Testis (tissue), 5 donors: ENCODE measurements at places on chromosomes 6 and 20. TPM values are rescaled to one million over a fixed set of nuclear protein-coding genes. Genes with fewer than 3 reads are reported as not detected.
A peak's percentile ranks its signal among the peaks of the same experiment; 100 is the strongest.

Gene TUBB1
- 1.3 TPM for polyA plus RNA-seq

Gene POU5F1
- 3.0 TPM for polyA plus RNA-seq

Gene HAO1
- polyA plus RNA-seq: not detected

Gene SRXN1
- 20.6 TPM for polyA plus RNA-seq

Gene OSBPL2
- 48.5 TPM for polyA plus RNA-seq

Gene HCRTR2
- 0.50 TPM for polyA plus RNA-seq

Gene POFUT1
- 31.0 TPM for polyA plus RNA-seq

GRCh38 chr20:41135187-41135887 lies 2.0 kb upstream of the PLCG1 start:
- DNase-seq: peak; percentile 51
- no peaks in the 10 kb centered on the region for H3K27me3 ChIP-seq
- H3K4me3 ChIP-seq: peak overlapping the region; percentile 69
- no peak overlapping the region for H3K27ac ChIP-seq
- no peaks in the 10 kb centered on the region for H3K36me3 ChIP-seq

GRCh38 chr20:13418263-13419229 lies 197.5 kb downstream of the ISM1 start:
- H3K4me3 ChIP-seq: no peak overlapping the region
- H3K27ac ChIP-seq: no peak overlapping the region
- no peaks in the 10 kb centered on the region for H3K27me3 ChIP-seq
- no peaks in the 10 kb centered on the region for H3K36me3 ChIP-seq
- H3K4me1 ChIP-seq: no peaks in the 10 kb centered on the region

DNA sequence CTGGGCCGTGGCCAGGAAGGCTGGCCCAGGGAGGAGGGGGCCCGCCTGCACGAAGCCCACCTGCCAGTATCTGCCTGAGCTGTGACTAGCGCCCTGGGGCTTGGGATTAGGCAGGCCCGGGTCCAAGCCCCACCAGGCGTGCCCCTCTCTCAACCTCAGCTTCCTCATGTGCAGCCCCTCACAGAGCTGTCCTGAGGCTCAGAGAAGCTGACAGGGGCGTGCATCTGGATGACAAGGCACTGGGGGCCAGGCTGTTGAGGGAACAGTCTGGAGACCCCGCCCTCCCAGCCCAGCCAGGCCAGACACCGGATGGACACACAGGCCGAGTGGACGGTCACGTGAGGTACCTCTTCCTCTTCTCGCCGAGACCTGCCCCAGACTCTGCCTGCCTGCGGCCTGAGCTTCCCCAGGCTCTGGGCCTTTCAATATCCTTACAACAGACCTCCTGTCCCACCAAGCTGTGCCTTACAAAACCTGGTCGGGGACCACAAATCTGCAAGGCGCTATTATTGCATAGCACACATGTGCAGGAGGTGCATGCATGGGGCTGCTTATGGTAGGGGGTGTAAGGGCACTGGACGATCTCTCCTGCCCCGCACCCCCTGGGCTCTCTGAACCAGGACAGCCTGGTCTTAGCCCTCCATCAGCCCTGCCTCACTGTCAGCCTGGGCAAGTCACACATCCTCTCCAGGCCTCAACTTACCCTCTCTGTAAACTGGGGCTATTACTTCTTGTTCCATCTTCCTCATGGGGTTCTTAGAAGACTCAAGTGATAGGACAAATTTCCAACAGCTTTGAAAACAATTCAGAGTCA lies 20.0 kb downstream of the NOL4L start:
- H3K36me3 ChIP-seq: no peaks in the 10 kb centered on the region
- DNase-seq: peak; percentile 55
- H3K4me1 ChIP-seq: peaks cover 21% of the 10 kb centered on the region
- H3K27me3 ChIP-seq: no peaks in the 10 kb centered on the region
- no peak overlapping the region for H3K4me3 ChIP-seq

DNA sequence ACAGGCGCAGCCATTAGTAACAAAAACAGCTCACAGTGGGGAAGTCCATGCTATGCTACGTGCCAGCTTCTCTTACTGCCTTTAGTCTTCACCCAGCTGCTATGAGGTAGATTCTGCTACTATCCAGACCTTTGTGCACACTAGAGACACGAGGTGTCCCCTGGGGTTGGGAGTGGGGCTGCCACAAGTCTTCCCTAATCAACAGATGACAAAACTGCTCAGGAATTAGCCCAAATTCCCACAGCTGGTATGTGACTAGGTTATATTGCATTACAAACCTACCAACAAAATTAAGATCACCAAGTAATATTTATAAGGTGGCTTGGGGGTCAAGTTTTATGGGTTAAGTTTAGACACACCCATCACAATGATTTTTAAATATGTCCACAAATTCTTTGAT lies 63.3 kb downstream of the PSMB1 start:
- no peaks in the 10 kb centered on the region for H3K36me3 ChIP-seq
- no peaks in the 10 kb centered on the region for H3K4me1 ChIP-seq
- no peak overlapping the region for H3K4me3 ChIP-seq
- DNase-seq: no peak
- no peak overlapping the region for H3K27ac ChIP-seq

DNA sequence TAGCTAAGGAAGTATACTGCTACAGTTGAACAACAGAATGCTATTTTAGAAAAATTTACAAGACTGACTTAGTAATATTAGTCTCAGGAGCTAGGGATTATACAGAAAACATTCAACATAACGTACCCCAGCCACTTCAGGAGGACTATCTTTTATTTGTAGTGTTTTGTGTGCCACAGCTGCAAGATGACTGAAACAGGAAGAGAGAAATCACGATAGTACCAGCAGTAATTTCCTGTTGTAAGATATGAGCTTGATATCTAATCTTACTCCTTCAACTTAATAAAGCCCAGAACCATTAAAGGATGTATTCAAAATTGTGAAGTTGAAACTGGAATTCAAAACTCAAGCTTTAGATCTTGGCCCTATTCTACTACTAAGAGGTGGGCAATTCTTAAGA lies 42.1 kb downstream of the SLC35A1 start:
- H3K4me1 ChIP-seq: no peaks in the 10 kb centered on the region
- H3K27me3 ChIP-seq: no peaks in the 10 kb centered on the region
- peaks cover 5% of the 10 kb centered on the region for H3K36me3 ChIP-seq
- H3K4me3 ChIP-seq: no peak overlapping the region
- no peak overlapping the region for H3K27ac ChIP-seq

DNA sequence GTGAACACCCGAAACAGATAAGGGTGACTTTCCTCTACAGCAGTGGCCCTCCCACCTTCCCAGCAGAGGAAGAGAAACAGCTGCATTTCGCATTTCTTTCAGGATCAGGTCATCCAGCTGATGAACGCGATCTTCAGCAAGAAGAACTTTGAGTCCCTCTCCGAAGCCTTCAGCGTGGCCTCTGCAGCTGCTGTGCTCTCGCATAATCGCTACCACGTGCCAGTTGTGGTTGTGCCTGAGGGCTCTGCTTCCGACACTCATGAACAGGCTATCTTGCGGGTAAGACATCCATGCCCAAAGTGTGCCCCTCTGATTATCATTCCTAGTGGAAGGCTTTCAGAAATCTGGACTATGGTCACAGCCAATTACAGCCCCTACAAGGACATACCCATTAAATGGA lies 27.8 kb upstream of the MROH8 start:
- H3K36me3 ChIP-seq: no peaks in the 10 kb centered on the region
- DNase-seq: peak; percentile 51
- H3K27me3 ChIP-seq: no peaks in the 10 kb centered on the region
- no peak overlapping the region for H3K27ac ChIP-seq
- H3K4me3 ChIP-seq: no peak overlapping the region

GRCh38 chr6:37293426-37293825 lies 35.5 kb upstream of the TMEM217 start:
- no peak overlapping the region for H3K4me3 ChIP-seq
- H3K36me3 ChIP-seq: no peaks in the 10 kb centered on the region

GRCh38 chr20:53040693-53041589 lies 68.8 kb downstream of the TSHZ2 start:
- H3K4me1 ChIP-seq: peaks cover 7% of the 10 kb centered on the region
- H3K4me3 ChIP-seq: no peak overlapping the region
- no peak overlapping the region for H3K27ac ChIP-seq
- H3K36me3 ChIP-seq: no peaks in the 10 kb centered on the region
- no peak for DNase-seq

- no peaks in the 10 kb centered on the region for H3K27me3 ChIP-seq
- H3K4me1 ChIP-seq: no peaks in the 10 kb centered on the region
- no peak for DNase-seq
- H3K27ac ChIP-seq: no peak overlapping the region
- H3K4me3 ChIP-seq: no peak overlapping the region
- no peaks in the 10 kb centered on the region for H3K36me3 ChIP-seq
Measured at GRCh38 chr6:4986999-4987398, 16.8 kb downstream of the RPP40 start.

DNA sequence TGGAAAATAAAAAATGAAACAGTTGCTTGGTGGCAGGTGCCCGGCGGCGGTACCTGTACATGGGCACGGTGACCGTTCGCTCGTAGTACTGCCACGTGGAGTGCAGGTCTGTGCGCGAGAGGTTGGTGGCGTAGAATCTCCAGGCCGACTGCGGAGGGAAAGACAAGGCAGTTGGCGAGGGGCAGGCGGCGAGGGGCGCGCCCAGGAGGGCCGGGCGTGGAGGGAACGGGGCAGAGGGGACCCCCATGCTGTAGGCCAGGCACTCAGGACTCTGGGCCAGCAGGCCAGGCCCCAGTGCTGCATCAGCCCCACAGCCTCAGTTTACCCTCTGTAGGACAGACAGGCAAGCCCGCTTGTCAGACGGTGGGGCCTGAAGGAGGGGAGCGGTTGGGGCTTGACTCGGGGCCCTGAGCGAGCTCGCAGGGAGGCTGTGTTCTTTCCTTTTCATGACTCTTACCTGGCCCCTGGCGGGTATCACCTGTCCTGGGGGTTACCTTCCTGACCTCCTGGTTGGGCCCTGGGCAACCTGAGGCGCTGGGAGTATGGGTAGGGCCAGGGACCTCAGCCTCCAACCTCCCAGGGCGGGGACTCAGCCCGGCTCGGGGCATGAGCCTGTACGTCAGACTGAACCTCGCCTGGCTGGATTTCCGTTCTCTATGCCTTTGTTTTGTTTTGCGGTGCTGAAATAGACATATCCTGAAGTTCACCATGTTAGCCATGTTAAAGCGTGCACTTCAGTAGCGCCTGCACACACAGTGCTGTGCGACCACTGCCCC lies 38.5 kb downstream of the KCNQ2 start:
- no peaks in the 10 kb centered on the region for H3K27me3 ChIP-seq
- H3K36me3 ChIP-seq: no peaks in the 10 kb centered on the region
- no peak overlapping the region for H3K27ac ChIP-seq
- H3K4me3 ChIP-seq: no peak overlapping the region
- DNase-seq: no peak
- H3K4me1 ChIP-seq: no peaks in the 10 kb centered on the region

- no peaks in the 10 kb centered on the region for H3K4me1 ChIP-seq
- no peaks in the 10 kb centered on the region for H3K27me3 ChIP-seq
- H3K27ac ChIP-seq: no peak overlapping the region
- H3K4me3 ChIP-seq: no peak overlapping the region
- no peak for DNase-seq
- no peaks in the 10 kb centered on the region for H3K36me3 ChIP-seq
Measured at GRCh38 chr20:54078296-54078984, 8.0 kb upstream of the BCAS1 start.
